ENCODE measurements at places on chromosomes 12 and 14. TPM values are rescaled to one million over a fixed set of nuclear protein-coding genes. Genes with fewer than 3 reads are reported as not detected.

DNA sequence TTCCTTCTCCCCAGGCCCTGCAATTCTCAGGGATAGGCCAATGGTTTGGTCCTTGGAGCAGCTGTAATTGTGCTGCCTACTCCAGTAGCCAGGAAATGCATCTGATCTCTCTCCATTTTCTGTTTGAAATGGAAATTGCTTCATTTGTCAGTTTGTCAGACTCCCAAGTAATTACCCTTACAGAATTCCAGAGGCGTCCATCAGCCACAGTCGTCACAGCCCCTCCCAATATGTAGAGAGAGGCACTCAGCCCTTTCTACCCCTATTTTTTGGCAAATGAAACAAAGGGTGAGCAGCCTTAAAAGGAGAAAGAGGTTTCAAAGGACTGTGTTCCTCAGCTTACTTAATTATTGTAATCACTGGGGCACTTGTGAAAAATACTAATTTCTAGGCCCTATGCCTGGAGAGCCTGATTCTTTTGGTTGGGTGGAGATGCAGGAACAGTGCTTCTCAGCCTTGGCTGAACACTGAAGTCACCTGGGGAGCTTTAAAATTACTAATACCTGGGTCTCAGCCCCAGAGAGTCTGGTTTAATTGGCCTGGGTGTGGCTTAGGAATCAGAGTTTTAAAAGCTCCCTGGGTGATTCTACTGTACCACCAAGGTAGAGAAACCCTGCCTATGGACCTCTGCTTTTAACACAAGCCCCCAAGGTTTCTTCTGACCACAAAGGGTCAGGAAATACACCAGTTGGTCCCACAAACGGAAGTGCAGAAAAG, 190.0 kb downstream of the EMP1 start:
- DNase-seq, result no peak

CCDC38 gene
- polyA plus RNA-seq, result 0.21 TPM

DNA sequence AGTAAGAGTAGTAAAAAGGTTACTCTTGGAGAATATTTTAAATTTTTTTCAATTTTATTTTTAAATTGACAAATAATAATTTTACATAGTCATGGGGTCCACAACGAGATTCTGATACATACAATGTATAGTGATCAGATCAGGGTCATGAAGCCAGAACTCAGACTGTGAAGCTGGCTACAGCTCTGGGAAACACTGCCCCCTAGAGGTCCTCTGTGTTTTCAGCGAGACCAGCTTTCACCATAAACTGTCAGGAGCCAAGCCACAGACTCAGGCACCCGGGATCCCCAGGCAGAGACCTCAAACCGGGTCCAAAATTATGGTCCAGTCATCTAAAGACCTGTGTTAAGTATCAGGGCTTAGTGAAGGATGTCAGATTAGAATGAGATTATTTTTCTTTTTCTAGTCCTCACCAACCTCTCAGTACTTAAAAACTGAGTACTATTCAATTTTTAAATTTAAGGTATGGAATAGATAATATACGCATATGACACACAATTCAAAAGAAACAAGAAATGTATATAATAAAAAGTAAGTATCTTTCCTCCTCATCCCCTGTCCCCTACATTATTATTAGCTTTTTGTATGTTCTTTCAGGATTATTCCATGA, 397.1 kb downstream of the MDGA2 start:
- no peak for DNase-seq

- DNase-seq, result no peak
Measured at GRCh38 chr14:76643887-76644286, 117.4 kb upstream of the VASH1 start.

- DNase-seq, result no peak
Measured at GRCh38 chr14:94028450-94028826, 2.3 kb downstream of the OTUB2 start.

- DNase-seq, result no peak
Measured at GRCh38 chr12:52496054-52496453, 3.0 kb upstream of the KRT6A start.

DCP1B gene
- 35.6 TPM for polyA plus RNA-seq

DNA sequence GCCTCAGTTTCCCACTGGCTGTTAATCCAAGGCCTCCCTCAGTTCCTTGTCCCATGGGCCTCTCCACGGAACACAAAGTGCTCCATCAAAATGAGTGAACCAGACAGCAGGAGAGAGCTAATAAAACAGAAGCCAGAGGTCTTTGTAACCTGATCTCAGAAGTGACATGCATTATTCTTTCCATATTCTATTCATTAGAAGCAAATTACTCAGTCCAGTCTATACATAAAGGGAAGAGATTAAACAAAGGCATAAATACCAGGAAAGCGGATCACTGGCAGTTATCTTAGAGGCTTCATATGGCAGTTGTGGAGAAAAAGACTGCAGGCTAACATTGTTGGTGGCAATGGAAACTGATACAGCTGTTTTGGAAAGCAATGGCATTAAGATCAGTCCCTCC, 170.6 kb upstream of the GARIN6 start:
- DNase-seq, result no peak

DNA sequence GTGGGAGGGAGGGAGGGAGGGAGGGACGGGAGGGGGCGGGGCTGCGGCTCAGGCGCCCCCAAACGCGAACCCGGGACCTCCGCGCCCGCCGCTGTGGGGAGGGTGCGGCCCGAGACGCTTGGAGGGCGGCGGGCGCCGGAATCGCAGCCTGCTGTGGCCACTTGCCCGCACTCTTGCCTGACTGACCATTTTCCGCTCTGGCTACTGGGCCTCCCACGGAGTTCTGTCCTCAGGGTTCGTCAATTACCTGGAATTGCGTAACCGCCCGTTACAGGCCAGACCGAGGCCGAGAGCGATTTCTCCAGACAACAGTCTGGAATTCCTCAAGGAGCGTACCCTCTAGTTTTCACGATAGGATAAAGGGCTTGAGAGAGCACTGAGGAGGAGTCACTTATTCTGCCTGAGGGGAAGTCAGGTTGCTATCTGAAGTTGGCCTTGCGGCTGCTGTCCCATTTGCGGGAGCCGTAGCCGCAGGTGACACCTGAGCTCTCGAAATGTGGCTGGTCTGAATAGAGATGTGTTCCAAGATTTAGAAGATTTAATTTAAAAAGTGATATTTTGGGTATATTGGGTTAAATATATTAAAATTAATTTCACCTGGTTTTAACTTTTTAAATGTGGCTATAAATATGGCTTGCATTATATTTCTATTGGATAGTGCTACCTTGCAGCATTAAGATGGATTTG, 446 bp upstream of the ZNF641 start:
- DNase-seq, result peak; percentile 48

- no peak for DNase-seq
Measured at GRCh38 chr12:110622582-110622981, 8.7 kb downstream of the TCTN1 start.
